CD4-positive, alpha-beta T cell treated with Interleukin-2 at 100 ng/mL for 4 hours (primary cell): ENCODE measurements at places on chromosomes 1 and 21.

GRCh38 chr21:35473496-35473895 is 424.4 kb upstream of the RUNX1 start:
- DNase-seq: no peak

DNA sequence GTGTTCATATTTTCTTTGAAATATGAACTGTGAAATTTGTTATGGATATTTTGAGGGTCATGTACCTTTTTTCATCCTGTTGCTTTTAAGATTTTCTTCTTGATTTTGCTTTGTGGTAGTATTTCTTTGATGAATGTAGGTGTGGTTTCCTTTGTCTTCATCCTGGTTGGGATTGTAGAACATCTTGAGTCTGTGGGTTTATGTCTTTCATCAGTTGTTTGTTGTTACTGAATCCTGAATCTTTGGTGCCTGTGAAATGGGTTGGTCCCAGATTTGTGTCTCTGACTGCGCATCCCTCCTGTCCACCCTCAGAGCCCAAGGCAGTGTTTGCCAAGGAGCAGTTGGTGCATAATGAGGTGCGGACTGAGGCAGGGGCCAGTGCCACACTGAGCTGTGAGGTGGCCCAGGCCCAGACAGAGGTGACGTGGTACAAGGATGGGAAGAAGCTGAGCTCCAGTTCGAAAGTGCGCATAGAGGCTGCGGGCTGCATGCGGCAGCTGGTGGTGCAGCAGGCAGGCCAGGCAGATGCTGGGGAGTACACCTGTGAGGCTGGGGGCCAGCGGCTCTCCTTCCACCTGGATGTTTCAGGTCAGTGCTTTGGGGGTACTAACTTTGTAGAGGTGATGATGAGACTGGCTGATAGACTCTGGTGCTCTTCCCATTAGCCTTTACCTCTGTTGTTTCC is 38.5 kb downstream of the OBSCN start:
- DNase-seq: no peak

GRCh38 chr1:10629091-10629815 is 154.5 kb downstream of the PEX14 start:
- DNase-seq: no peak

DNA sequence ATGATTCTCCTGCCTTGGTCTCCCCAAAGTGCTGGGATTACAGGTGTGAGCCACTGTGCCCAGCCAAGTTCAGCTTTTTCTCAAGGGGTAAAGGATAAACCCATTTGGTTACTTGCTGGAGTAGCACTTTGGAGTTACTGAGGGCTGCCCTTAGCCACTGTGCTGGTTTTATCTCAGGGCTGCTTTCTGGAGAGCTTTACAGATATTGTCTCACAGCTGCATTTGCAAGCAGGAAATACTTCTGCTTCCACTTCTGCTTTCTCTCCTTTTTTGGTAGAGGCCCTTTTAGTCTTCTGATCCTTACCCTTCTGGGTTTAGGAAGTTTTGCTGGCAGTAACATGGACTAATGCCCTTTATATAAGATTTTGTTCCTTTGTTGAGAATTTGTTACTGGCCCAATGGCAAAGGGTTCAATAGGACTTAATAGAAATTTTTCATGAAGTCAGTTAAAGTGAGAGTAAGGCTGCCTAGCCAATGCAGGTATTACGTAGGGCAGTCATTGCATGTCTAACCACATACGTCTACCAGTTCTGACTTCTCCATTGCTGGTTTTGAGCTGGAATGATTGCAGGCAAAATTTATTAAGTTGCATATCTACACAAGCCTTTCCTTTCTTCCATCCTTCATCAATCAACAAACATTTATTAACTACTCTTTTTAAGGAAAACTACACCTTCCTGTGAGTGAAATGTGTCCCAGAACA is 24.4 kb downstream of the CAP1 start:
- no peak for DNase-seq

GRCh38 chr1:26278724-26279455 is 996 bp upstream of the SH3BGRL3 start:
- DNase-seq: peak; percentile 41

DNA sequence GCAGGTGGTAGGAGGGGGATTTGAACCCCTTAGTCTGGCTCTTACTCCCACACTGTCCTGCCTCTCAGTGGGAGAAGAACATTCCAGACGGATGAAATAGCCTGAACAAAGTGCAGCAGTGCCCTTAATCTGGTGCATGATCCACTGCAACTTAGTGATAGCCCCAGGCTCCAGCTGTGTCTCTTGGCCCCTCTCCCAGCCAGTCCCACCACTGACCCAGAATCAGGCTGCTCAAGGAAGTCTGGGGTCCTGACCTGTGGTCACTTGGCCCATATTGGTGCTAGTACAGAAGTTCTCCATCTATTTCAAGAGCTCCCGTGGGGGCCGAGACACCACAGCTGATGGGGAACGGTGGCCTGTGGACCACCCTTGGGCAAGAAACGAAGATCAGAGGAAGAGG is 255.0 kb downstream of the KAZN start:
- no peak for DNase-seq

DNA sequence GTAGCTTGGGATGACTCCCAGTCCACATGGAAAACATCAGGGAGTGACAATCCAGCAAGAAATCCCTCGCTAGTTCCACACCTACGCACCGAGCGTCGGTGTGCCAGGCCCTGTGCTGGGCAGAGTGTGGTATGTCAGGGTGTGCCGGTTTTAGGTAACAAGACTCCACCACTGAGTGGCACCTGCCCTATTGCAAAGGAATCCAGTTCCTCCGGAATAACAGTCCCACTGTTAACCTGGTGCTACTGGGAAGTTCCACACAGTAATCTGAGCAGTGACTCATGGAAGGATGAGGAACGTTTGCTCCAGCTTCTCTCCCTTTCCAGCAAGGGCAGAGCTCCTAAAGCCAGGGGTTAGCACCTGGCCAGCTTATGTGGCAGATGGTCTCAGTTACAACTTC is 14.3 kb downstream of the RNF207 start:
- DNase-seq: no peak

DNA sequence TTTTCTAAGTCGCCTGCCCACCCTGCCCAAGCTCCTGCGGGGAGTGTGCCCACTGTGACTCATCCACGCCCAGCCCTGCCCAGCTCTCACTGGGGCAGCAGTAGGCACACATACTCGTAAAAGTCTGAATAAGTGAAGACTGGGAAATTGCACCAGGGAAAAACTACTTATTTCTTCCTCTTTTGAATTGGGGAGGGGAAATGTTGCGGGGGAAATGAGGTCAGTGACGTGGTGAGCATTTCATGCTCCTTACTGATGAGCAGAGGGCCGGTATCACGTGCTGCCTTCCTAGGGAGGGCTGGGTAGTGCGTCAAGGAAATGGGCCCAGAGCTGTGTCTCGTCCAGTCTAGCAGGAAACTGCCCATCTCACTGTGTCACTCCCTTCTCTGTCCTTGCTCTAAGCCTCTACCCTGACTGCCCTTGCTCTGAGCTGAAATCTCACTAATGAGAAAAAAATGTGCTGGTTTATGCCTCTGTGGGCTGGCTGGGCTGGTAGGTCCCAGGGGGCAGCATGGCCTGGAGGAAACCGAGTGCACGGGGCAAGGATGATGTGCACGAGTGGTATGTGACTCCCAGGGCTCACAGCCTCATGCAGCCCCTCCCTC is 13.5 kb upstream of the TNFRSF1B start:
- DNase-seq: peak; percentile 46

GRCh38 chr1:84877592-84877991 is 15.4 kb downstream of the LPAR3 start:
- DNase-seq: no peak

- no peak for DNase-seq
These were observed 33.6 kb upstream of the LRRC8C start for GRCh38 chr1:89599332-89599630.
